ENCODE measurements at places on chromosomes 12 and 14.

DNA sequence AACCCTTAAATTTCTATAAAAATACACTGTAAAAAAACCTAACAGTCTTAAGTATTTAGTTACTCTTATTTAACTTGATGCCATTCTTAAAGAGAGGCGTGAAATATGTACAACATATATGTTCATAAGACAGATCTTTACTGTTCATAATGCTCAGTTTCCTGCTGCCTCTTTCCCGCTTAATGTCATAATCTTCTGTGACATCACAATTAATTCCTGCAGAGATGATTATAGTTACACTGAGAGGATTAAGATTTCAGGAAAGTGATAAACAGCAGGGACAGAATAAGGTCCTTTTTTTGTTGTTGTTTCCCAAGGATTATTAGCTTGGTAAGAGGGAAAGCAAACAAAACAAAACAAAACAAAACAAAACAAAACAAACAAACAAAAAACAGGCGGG, 801.4 kb downstream of the FLRT2 start:
- no peak for DNase-seq

DNA sequence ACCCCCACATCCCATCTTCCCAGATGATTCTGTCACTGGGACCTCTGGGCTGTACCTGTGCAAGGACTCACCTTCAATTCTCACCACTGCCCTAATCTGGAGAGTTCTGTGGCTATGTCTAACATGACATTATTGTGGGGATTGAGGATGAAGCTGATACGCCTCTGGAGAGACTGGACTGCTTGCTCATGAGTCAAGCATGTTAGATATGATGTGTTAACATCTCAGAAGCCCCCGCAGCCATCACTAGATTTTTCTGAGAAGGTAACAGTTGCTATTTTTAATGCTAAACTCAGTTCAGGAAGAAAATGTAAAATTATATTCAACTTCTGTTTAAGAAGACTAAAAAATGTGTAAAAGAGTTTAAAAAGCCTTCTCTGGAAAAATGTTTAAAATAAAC, 25.7 kb downstream of the JKAMP start:
- no peak for DNase-seq

GRCh38 chr12:82872088-82872487, 185.4 kb downstream of the TMTC2 start:
- no peak for DNase-seq

GRCh38 chr14:94724993-94725392, 44.9 kb downstream of the GSC start:
- DNase-seq: no peak

- DNase-seq: no peak
Measured at GRCh38 chr14:64761441-64762043, 57.3 kb downstream of the PLEKHG3 start.

GRCh38 chr14:98997526-98998205, 274.3 kb downstream of the BCL11B start:
- no peak for DNase-seq

DNA sequence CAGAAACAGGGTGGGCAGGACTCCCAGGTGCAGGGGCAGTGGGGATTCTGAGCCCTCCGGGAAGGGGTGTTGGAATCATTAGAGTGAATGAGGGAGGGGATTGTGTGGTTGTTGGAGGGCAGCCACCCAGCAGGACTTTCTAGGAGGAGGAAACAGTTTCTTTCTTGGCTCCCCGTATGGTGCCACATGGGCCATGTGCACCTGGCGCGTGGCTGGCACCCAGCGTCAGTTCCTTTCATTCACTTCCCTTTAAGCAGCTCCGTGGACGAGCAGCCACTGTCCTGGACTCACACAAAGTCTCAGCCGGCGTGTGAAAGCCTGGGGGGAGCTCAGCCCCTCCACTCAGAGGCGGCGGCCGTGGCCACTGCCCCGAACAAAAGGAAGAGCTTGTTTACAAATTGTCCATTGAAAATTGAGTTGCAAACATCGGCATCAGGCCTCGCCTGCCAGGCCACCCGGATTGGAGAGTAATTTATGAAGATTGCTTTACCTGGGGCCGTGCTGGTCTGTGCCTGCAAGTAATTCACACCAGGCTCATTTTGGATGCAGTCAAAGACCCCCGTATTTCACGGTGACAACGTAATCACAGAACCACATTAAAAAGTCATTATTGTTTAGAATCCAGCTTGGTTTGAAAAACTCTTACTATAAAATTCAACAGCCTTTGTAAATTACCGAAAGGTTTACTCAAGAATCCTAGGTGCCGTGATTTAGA, 101.7 kb upstream of the C14orf180 start:
- DNase-seq: no peak

GRCh38 chr12:131044136-131044535, 90.4 kb downstream of the ADGRD1 start:
- DNase-seq: no peak

DNA sequence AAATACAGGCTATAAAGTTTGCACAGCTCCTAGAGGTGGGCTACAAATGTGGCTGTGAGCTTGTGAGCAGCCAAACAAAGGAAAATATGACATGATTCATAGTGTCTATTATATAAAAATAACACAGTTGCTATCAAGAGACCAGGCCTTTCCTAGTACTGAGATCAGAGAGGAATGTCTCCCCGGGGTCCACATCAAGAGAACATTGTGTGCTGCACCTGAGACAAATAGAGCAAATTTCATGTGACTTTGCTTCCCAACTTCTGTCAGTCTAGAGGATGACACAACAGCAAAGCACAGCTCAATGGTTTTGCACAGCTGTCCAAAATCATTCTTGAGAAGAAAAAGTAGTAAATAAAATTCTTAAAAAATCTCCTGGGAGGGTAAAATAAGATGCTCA, 297.5 kb upstream of the PRKD1 start:
- DNase-seq: no peak

DNA sequence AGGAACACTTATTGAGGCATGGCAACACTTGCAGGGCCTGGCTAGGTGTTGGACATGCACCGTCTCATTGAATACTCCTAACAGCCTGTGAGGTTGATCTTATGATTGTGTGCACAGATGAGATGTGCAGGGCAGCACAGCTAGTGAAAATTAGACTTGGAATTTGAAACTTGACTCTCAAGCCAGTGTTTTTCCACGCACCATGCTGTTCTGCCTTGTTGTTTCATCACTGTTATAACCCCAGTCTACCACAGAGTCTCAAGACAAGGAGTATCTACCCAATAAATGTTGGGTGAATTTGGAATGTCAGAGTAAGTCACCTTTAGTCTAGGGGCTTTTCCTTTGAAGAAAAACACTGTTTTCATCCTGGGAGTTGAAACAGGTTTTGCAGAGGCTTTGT, 55.8 kb upstream of the LRIG3 start:
- DNase-seq: no peak

DNA sequence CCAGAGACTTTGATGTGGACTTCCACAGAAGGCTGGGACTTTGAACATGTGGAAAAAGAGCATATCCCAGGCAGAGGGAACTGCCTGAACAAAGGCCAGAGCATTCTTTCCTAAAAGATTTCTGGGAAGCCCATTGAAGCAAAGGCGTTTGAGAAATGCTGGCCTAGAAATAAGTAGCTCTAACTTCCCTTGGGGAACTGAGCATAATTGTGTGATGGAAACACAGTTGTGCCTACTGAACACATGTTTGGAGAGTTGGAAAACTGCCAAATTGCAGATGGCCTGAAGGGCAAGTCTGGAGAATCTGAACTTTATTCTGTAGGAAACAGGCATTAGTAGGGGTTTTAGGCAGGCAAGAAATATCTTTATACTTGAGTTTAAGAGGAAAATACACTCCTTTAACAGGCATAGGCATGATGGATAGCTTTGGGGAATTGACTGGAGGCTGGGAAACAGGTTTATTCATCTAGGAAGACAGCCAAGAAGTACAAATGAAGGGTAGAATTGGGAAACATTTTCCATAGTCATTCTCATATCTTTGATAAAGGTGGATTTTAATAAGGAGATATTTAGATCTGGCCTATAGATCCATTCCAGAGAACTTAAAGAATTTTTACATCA, 134.1 kb downstream of the TPH2 start:
- DNase-seq: no peak

DNA sequence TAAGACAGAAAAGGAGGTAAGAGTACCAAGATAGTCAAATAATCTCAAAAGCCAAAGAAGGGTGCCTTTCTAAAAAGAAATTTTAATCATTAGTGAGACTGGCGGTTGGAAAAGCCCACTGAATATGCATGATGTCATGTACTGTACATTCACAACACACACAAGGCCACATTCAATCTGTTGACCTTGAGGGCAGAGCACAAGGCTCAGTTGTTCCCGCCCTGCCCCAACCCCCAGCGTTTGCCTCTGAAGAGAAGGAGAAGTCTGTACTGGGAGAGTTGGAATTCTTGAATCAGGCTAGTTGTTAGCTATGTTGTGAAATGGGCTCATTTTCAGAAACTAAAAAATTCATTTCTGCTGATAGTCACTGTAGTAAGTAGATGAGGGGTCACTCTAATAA, 50.2 kb upstream of the NID2 start:
- no peak for DNase-seq

DNA sequence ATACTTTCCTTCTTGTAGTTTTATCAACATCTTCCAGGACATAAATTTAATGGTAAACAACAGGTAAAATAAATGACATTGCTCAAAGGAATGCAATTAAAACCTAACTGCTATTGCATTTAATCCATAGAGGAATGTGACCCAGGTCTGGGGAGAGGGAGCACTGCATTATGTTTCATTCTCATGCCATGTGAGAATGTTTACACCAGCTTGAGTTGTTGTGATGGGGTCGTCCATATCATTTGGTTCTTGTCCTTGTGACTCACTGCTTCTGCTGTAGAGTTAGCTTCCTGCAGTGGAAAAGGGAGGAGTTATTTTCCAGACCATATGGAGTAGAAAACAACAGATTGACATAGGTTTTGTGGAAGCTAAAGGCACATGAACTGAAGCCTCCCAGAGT, 129.3 kb upstream of the PMCH start:
- no peak for DNase-seq

GRCh38 chr12:44563486-44563885, 312.6 kb downstream of the NELL2 start:
- no peak for DNase-seq

DNA sequence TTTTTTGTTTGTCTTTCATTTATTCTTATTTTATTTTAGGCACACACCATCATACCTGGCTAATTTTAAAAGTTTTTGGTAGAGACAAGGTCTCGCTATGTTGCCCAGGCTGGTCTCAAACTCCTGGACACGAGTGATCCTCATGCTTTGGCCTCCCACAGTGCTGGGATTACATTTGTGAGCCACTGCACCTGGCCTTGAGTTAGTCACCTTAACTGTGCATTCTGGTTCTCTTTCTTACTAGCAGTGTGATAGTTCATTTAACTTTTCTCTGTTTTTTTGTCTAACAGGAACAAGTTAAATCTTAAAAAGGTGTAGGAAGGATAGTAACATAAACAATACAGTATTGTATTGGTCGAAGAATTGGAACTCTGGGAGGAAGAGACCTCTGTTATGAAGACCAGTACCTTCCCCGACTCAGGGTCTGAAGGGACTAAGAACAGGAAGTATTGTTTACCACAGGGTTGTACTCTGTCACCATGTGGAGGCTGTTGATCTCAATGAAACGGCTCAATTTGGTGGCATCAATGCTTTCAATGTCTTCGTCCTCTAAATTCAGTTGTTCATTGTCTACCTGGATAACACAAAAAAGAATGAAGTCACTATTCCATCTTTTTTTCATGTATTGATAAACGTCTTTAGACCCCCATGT, 17.7 kb downstream of the ERP27 start:
- no peak for DNase-seq

- DNase-seq: no peak
Measured at GRCh38 chr14:99679996-99680395, 4.1 kb upstream of the CYP46A1 start.

DNA sequence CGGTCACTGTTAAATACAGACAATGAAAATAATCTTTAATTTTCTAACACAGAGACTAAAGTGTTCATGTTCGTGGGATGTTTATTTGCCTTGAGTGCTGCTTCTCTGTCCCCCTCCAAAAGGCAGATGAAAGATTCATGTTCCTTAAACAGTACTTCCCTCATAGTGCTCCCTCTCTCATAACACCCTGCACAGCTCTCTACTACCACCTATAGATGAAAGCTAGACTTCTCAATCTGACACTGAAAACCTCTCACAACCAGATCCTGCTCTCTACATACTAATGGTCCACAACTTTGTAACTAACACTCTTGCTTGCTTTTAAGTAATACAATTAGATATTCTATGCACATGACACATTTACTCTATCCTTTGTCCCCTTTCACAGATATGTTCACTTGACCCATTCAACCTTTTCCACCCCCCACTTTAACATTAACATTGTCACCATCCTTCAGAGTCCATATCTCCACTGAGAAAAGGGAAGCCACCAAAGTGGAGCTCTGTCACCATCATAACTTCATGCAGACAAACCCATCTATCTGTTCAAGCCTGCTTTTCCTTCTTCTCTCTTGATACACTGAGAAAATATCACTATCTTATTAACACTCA, 266.4 kb upstream of the USP15 start:
- DNase-seq: no peak

DNA sequence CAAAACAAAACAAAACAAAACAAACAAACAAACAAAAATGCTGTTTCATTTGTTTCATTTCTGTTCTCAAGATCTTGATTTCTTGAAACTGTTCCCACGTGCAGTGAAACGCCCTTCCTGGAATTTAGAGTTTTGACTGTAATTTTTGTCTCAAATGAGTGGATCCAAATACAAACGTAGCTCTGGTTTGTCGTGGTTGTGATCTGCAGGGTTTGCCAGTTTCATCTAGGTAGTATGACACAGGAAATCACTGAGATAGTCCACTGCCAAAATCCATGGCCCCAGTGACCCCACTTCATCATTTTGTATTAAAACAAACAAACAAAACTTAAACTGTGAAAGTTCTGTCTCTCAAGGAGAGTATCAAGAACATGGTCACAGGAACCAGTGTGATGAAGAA, 838.6 kb downstream of the BCL11B start:
- DNase-seq: no peak

- DNase-seq: peak; percentile 15
Measured at GRCh38 chr14:96762650-96763049, 34.5 kb upstream of the VRK1 start.

GRCh38 chr14:104510794-104511611, 68.6 kb upstream of the C14orf180 start:
- no peak for DNase-seq

GRCh38 chr12:104998423-104999346, 12.6 kb downstream of the NOPCHAP1 start:
- no peak for DNase-seq

DNA sequence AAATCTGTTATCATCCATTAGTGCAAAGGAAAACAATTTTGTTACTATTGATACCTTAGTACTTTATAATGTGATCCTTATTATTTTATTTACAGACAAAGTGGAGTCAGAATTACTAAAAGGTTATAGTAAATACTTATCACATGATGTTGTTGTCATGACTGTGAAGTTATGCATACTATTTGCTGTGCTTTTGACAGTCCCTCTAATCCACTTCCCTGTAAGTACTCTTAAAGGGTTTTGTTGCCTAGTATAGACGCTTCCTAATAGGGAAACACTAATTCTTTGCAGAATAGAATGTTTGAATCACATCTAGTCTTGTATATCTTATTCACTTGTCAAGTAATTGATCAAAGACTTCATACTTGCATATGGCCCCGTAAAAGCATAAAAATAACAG, 69.4 kb downstream of the SLC38A6 start:
- no peak for DNase-seq

GRCh38 chr12:68613209-68613904, 2.7 kb downstream of the RAP1B start:
- peak; percentile 35 for DNase-seq

- DNase-seq: no peak
Measured at GRCh38 chr12:41011939-41012338, 176.2 kb upstream of the PDZRN4 start.

GRCh38 chr14:65164068-65164824, 61.9 kb upstream of the MAX start:
- DNase-seq: peak; percentile 20

Data from T follicular helper cell (primary cell).